ENCODE measurements at places on chromosomes 12 and 14.

DNA sequence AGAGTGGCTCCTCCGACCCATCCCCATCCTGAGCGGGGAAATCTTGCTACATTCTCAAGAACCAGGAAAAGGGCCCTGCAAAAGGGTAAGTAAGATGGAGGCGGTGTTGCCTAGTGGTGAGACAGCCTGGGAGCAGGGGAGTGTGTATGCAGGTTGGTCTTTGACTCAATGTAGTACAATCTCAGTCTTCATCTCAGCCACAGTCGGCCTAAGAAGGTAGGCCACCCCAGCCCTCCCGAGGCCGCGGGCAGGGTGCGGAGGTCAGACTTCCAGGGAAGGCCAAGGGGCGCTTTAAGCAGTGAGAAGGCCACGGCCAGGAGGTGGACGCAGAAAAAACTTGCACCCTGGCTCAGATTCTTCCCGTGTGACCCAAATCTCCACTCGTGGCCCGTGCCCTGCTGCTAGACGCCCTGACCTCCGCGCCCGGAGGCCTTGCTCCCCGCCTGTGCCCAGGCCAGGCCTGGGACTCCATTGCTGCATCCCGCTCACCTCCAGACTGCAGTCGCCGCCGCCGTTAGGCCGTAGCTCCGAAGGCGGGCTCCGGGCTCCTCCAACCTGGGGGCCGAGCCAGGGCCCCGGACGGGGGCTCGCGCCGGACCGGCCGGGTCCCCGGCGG is 435 bp downstream of the FOXM1 start:
- no peak for DNase-seq

GRCh38 chr12:131948166-131948712 is 1.5 kb upstream of the EP400 start:
- no peak for DNase-seq

GRCh38 chr12:1173781-1174617 is 183.0 kb downstream of the ERC1 start:
- DNase-seq = no peak

DNA sequence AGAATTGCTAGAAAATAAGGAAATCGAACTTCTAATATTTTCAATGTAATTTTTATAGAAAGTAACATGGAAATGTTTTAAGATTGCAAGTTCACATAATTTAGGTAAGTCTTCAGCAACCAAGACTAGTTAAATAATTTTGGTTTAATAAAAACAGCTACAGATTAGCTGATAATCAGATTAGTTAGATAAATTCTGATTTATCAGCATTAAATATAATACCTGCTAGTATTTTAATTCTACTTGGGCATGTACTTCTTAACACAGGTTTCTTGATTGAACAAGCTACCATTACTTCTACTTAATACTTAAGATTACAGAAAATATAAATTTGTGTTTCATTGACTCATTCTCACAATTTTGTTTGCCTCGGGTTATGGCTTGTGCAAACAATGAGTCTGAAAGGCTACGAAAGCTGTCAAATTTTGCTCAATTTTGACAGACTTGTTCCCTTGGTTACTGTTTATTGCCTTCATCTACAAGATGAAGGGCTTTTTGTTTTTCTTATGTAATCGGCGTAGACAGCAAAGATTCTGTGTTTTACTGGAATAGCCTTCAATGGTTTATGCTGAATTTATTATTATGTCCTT is 116.1 kb upstream of the NUDT4 start:
- no peak for DNase-seq

GRCh38 chr12:111937429-111937828 is 75.5 kb downstream of the TMEM116 start:
- DNase-seq = no peak

All from DMS153 (cell line).